ENCODE measurements at places on chromosomes 1 and 21.

DNA sequence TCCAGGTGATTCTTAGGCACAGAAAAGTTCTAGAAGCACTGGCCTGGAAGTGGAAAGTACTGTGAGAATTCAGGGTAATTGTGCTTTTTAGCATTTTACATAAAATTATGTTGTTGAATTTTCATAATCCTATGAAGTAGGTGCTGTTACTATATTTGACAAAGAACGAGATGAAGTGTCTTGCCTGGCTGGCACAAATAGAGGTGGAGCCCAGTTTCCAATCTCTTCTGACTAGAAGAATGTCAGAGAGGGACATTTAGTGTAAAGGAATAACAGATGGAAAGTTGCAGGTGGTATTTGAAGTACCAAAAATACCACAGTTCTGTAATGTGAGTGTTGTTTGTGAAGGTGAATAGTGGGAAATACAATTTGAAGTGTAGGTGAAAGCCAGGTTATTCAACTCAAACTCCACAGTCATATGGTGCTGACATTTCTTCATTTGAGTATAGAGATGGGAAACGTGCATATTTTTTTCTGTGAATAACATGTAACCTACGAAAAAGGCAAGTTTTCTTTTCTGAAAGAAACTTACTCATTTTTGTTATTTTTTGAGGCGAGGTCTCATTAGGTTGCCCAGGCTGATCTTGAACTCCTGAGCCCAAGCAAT lies 3.5 kb upstream of the TMCO2 start:
- DNase-seq, result no peak

- no peak for DNase-seq
Observed at GRCh38 chr1:6948861-6949260, 163.6 kb downstream of the CAMTA1 start.

DNA sequence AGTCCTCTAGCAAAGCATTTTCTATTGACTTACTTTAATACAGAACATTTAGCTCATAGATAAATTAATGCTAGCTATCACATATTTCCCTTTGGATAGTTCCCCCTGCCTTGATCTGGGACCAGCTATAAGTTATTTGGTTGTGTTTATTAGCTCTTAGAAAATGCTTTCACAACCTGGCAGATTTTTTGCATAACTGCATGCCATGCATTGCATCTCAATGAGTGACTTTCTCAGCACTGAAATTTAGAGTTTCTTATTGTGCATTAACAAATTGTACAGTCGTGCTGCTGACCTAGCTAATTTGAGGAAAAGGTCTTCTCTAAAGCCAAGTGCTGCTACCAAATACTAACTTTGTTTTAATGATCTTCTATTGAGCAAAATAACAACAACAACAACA lies 164.8 kb downstream of the PLPPR5 start:
- no peak for DNase-seq

DNA sequence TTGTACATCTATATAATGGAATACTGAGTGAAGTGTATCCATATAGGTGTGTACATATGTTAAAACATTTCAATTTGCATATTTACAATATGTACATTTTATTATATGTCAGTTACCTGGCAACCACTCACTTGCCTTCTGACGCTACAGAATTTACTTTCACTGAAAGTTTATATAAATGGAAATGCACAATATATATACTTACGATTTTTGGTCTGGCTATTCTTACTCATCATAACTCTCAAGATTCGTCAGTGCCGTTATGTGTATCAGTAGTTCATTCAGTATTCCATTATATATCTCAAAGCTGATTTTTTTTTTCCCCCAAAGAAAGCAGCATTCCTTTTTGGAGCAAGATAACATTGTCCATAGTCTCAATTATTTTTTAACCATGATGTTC lies 138.2 kb downstream of the PCBP3 start:
- DNase-seq, result no peak

DNA sequence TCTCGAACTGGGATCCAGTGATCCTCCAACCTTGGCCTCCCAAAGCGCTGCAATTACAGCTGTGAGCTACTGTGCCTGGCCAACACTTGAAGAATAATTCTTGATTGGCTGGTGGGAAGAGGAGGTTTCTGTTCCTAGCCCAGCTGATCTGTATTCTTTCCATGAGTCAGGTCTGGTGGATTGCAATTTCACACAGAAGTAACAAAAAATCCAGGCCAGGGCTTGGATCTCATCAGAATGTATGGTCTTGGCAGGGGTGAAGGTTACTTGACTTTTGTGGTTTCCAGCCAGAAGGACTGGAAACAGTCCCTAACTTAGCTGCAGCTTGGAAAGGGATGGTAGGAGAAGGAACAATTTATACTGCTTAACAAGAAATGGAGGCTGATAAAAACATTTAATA lies 5.1 kb upstream of the HP1BP3 start:
- no peak for DNase-seq

- no peak for DNase-seq
Observed at GRCh38 chr1:44012941-44013609, 18.2 kb downstream of the SLC6A9 start.

DNA sequence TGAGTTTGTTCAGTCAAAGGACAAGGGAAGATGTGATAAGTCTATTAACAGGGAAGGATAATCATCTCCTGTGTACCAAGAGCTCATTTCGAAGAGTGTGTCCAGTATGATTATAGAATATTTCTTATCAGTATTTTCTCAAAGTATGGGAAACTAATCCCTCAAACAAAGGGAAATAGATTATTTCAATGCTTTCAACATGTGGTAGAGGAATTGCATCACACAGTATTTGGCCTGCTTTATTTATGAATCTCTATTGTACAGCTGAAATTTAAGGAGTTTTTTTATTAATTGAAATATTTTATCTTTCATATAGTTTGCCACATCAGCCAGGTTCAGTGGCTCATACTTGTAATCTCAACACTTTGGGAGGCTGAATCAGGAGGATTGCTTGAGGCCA lies 151.0 kb downstream of the CLEC20A start:
- no peak for DNase-seq

DNA sequence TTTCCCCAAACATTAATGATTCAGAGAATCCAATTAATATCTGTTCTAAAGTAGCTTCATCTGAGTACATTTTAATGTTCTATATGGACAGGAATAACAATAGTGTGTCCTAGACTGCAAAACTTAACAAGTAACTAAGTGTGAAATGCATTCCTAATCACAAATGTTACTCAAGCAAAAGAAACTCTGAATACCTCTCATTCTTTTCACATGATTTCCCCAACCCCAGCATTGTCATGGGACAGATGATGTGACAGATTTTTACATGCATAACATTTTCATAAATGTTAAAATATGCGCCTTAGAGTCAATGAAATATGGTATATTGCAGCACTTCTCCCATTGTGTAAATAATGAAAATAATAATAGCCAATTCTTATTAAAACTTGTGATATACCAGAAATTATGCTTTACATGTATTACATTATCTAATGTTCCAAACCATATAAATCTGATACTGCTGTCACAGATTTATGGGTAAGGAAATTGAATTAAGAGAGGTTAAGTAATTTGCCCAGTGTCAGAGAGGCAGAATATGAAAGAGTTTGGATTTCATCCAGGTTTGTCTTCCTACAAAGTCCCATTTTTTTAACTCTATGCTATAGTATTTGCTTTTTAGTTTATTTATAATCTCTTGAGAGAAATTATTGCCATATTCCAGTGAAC lies 269.4 kb downstream of the LRRC7 start:
- no peak for DNase-seq

DNA sequence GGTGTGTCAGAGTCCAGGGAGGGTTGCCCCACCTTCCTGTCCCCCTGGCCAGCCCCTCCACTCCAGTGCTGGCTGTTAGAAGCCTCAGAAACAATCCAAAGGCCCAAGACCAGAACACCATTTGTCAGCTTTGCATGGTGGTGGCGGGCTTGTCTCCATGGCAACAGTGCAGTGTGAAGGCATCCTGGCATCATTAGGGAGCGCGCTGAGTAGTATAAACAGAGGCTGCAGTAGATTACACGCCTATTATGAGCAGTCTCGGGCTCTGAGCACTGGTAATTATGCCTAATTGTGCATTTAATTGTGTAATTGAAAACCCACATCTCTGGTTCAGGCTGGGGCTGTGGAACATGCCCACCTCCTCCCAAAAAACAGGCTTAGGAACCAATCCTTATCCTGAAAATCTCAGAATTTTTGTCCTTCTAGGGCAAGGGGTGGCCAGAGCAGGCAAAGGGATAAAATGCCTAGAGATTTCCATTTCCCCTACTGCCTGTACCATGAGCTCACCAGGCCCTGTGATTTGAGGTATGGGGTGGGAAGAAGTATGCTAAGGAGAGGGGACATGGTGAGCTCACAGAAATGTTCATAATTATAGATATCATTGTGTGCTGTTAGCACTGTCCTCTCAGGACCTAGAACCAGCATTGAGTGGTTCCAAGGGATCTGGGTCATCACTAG lies 11.7 kb downstream of the NKAIN1 start:
- no peak for DNase-seq

DNA sequence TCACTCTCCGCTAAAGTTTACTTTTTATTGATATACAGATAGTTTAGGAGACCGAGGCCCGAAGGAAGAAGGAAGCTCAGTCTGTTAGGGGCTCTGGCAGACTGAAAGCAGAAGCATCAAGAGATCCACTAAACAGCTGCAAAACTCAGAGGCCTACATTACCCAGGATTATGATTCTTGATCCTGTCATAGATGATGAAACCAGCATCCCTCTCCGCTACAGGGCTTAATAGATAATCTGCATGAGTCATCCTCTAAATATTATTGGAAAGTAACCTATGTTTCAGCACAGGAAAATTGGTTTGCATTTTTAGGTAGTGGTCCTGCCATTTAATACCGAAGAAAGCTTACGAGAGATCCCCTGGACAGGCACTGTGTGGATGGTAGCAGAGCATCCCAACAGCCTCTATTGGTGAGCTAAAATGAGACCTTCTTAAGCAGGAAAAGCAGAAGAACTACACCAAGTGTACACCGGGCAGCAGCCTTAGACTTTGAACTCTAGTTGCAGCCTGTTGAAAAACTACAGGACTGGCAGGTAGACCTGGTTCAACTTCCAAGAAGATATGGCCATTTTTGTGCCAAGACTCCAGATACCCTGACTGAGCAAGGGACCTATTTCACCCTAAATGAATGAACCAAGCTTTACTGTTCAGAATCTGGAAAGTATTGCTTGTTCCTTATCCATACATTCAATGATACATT lies 6.8 kb downstream of the CASQ2 start:
- DNase-seq, result no peak

- no peak for DNase-seq
Observed at GRCh38 chr1:32893198-32894018, 7.1 kb downstream of the HPCA start.

GRCh38 chr1:117824616-117825015 lies 104.8 kb downstream of the GDAP2 start:
- no peak for DNase-seq

GRCh38 chr1:234940841-234941240 lies 187.8 kb downstream of the TOMM20 start:
- no peak for DNase-seq

DNA sequence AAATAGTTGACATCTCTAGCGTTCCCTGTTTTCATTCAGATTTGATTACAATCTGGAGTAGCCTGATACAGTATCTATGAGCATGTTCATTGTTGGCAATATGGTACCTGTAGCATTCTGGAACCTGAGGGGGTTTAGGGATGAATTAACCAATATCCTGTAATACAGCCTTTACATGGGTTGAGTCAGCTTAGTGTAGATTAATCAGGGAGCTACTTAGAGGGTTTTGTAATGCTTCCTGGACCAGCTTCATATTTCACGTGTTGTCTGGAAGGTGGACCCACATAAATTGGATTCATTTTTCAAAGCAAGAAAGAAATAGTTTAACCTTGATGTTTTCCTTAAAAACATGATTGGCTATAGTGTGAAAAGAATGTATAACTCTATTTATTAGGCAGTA lies 3.6 kb downstream of the OTUD3 start:
- DNase-seq, result peak; percentile 29

- DNase-seq, result no peak
Observed at GRCh38 chr1:167737169-167737568, 15.4 kb downstream of the MPZL1 start.

DNA sequence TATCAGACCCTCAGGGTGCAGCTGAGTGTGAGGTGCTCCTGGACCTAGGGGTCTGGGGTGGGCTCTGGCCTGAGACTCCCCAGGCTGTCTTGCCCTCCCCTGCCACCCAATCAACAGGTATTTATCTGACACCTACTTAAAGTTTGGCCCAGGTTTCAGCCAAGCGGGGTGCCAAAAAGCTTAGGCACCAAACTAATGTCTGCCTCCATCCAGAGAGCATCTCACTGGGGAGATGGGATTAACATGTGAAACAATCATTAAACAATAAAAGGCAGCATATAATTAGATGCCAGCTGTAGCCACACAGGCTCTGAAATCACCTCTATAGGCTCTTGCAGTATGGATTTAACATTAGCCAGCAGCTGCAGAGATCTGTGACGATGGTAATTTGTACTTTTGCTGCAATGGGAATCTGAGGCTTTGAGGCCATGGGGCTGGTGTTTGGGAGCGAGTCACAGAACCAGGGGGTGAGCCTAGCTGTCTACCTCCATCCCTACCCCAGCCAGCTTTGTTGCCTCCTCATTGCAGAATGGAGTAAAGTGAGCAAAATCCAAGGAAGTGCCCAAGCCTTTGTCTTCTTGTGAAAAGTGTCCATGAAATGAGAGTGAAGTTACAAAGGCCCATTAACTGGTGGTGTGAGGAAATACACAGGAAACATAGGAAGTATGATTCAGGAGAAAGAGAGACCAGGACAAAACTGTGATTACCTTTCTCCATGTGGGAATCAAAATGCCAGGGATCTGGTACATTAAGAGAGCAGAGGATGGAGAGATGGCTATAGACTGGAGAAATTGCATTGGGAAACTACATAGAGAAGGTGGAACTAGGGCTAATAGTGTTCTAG lies 36.1 kb downstream of the EIF2D start:
- no peak for DNase-seq

- no peak for DNase-seq
Observed at GRCh38 chr1:160836561-160836960, 26.1 kb downstream of the CD244 start.

GRCh38 chr1:202692959-202693555 lies 17.2 kb downstream of the SYT2 start:
- DNase-seq, result peak; percentile 67

DNA sequence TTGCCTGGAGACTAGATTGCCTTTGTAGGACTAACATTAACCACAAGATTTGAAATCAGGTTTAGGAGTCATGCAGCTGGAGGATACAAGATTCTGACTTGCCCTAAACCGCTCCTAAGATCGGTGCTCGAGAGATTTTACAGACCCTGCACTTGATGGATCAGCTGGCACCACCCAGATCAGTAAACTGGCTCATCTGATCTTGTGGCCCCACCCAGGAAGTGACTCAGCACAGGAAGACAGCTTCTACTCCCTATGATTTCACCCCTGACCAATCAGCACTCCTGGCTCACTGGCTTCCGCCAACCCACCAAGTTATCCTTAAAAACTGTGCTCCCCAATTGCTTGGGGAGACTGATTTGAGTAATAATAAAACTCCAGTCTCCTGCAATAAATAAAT lies 876 bp upstream of the CATSPERE start:
- no peak for DNase-seq

GRCh38 chr21:32538147-32538792 lies 47.1 kb downstream of the TCP10L start:
- no peak for DNase-seq

GRCh38 chr1:203307641-203308126 lies 2.4 kb downstream of the BTG2 start:
- DNase-seq, result no peak
